Hepatocyte (in vitro differentiated cells): ENCODE measurements at places on chromosomes 11 and 22. TPM values are rescaled to one million over a fixed set of nuclear protein-coding genes. Genes with fewer than 3 reads are reported as not detected.

MS4A6A gene
- total RNA-seq, result 1.1 and 6.2 TPM in 2 replicates

AGBL2 gene
- total RNA-seq, result 2.0 and 2.3 TPM in 2 replicates

DNA sequence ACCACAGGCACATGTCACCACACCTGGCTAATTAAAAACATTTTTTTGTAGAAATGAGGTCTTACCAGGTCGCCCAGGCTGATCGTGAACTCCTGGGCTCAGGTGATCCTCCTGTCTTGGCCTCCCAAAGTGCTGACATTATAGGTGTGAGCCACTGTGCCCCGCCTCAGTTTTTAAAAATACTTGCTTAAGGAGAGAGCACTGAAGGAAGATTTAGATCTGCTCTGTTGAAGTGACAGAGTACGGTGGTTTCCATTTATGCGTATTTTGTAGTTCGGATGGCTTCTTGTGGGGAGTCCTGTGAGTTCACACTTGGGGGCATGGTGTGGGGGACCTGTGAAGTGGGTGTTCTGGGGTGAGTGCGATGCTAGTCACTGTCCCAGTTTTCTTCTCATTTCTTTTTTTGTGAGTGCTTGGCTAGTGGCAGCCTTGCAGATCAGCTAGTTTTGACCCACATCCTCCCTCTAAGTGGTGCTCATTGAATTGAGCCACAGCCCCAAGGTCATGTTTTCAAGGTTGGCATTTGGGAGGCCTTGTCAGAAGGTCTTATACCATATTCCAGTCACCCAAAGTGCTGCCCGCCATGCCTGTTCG lies 31.5 kb downstream of the PTPRJ start:
- no peak for DNase-seq

- DNase-seq, result no peak
These were observed 3.4 kb downstream of the FADS3 start for GRCh38 chr11:61887839-61888494.

DNA sequence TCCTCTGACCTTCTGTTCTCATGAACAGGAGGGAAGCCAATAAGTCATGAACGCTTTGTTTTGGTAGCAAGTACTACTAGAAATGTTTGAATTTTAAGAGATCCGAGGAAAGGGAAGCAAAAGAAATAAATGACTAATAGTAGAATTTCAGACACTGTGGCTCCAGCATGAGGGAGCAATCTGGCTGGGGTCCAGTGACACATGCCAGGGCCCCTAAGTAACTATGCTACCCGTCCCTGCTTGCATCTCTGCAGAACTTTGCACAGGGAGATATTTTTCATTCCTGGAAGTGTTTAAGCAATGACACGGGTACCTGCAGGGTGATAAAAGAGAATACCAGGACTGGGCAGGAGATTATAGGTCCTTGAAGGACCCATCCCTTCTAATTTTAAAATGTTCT lies 7.3 kb upstream of the ADAMTS8 start:
- no peak for DNase-seq

DNA sequence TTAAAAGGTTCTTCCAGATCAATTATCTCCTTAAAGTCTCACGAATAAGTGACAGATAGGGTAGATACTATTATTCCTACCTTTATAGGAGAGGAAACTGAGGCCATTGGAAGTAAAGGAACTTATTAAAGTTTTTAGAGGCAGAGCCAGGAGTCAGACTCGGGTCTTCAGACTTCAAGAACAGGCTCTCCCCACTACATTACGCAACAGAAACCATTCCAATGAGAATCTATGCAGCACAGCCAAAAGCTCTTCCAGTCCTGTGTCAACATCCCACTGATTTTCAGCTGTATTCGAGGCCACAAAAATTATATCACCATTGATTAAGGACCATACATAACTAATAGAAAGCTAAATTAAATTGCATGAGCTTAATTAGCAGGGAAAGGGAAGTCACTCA lies 77.4 kb downstream of the RELT start:
- DNase-seq, result no peak

LRRC56 gene
- 0.64 and 1.6 TPM in 2 replicates for total RNA-seq

- DNase-seq, result peak; percentile 65
These were observed 418.6 kb downstream of the FAM181B start for GRCh38 chr11:82315093-82315492.

SCGB1A1 gene
- not detected in 2 replicates for total RNA-seq

VSIG10L2 gene
- total RNA-seq, result not detected in 2 replicates

DNA sequence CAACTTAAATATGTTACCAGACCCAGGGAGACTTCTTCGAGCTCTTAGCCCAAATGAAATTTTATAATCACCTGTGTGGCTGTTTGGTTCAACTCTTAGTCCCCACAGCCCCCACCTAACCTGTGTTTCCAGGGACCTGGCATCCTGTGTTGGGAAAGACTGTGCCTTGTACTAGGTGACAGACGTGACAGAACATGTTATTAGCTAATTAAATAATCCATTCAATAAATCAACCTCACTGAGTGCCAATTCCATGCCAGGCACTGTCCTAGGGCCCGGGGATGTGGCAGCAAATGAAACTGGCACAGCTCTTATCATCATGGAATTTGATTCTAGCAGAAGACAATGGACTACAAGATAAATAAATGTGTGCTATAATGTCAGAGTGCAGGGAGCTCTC lies 431.9 kb downstream of the MIAT start:
- no peak for DNase-seq

MYOD1 gene
- not detected in 2 replicates for total RNA-seq

FKBP2 gene
- total RNA-seq, result 57.7 and 73.5 TPM in 2 replicates

GRCh38 chr11:119532551-119532950 lies 109.6 kb upstream of the THY1 start:
- no peak for DNase-seq

GRCh38 chr11:121829159-121829643 lies 286.8 kb downstream of the BLID start:
- peak; percentile 28 for DNase-seq
